Common myeloid progenitor, CD34-positive (primary cell): ENCODE measurements at places on chromosomes 7 and 10.

GRCh38 chr10:107545717-107546116 lies 381.2 kb upstream of the SORCS1 start:
- DNase-seq: no peak

- DNase-seq: peak; percentile 63
These were observed 700 bp downstream of the NIPSNAP2 start for GRCh38 chr7:55965100-55965470.

- no peak for DNase-seq
These were observed 58.9 kb downstream of the TMEM270 start for GRCh38 chr7:73919694-73920375.

DNA sequence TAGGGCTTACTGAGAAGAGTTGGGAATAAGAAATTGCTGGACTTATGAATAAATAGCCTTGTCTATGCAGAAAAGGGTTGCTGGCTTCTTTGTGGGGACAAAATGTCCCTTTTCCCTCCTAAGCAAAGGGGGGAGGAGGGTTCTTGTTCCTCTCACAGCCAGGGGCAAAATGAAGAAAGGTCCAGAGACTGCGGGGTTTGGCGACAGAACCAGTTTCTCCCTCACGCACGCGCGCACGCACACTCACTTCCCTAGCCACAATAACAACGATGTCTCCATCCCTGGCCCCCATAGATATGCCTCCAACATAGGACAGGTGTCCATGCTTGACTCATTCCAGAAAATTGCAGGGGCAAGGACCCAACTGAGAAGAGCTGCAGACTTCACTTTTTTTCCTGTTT lies 3.3 kb downstream of the ZMIZ1 start:
- DNase-seq: no peak

- DNase-seq: no peak
These were observed 8.2 kb upstream of the CLDN4 start for GRCh38 chr7:73822319-73823173.

- DNase-seq: no peak
These were observed 76.1 kb downstream of the CYP26A1 start for GRCh38 chr10:93149761-93150160.

GRCh38 chr10:83252596-83252995 lies 886.7 kb upstream of the GHITM start:
- no peak for DNase-seq
